ENCODE measurements at places on chromosomes 13 and 19. TPM values are rescaled to one million over a fixed set of nuclear protein-coding genes. Genes with fewer than 3 reads are reported as not detected.

DNA sequence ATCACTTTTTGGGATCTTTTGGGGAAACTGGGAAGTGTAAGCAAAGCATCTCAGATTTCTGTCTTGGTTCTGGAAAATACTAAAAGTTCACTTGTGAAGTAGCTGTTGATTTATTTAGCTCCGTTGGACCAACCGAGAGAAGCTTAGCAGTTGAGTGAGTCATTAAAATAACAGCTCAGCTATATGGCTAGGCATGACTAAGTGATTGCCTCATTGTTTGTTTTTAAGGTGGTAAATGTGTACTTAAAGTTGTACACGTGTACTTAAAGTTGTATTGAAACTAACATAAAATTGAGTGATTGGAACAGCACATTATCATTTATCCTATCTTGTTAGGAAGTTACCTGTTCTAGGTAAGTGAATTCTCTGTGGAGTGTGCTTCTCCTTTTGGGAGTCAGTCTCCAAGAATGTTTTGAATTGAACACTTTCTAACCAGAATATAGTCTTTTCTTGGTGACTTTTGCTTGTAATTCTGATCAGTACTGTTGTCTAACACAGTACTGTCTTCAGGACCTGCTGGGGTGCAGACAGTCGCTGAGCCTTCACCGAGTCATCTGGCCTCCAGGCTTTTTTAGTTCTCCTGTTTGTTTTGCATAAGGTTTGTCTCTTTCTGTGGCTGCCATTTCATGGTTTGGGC is 2.9 kb upstream of the DCUN1D2 start:
- DNase-seq = no peak

DNA sequence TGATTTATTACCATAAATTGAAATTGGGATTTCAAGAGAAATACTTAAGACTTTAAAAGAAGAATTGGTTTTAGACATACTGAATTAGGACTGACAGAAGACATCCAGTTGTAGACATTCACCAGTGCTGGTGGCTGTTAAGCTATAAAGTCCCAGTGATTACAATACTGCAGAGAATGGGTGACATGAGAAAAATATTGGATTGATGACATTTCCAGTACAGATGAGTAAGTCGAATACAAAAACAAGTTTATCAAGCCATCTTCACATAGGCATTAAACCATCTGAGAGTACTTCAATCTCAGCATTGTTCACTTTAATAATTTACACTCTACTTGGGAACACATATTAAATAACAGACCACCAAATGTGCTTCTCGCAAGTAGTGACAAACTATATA is 66.8 kb downstream of the TBC1D4 start:
- no peak for DNase-seq

DNA sequence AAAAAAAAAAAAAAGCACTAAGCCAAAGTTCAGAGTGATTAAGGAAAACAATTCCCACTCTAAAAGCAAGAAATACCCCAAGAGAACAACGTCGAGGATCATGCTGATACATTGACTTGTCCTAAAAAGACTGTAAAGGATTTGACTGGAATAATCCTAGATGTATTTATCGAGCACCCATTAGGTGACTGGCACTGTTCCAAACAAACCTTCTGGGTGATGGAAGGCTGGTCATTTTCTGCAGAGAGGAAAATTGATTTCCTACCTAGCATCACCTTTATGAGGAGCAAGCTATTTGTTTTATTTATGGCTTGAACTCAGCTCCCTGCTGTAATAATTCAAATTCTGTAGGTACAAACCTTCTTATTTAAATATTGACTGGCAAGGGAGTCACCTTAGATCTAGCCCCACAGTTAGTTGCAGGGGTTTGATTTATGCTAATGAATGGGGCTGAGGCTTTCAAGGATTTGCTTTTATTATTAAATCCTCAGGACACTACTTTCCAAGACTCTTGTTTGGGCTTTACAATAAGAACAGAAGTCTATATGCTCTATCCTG is 471.0 kb downstream of the OLFM4 start:
- no peak for DNase-seq

GRCh38 chr13:44879452-44880058 is 109.7 kb downstream of the NUFIP1 start:
- no peak for DNase-seq

DNA sequence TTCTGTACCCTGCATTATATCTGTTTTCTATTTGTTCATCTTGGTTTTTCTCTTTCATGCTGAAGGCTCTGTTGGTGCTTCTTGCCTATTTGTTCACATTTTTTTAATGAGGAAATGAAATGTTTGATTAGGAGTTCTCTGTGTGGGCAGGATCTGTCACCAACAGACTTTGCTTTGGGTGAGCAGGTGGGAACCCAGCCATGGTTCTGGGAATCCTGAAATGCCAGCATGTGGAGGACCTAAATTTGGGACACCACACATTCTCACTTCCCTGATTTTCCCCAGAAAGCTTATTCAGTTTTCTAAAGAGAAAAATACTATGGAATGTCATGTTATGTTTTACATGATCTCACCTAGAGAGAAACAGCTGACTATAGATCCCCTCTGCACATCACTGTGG is 34.0 kb downstream of the TPT1 start:
- no peak for DNase-seq

- DNase-seq = no peak
These were observed 55.4 kb upstream of the UBL3 start for GRCh38 chr13:29905845-29906244.

DNA sequence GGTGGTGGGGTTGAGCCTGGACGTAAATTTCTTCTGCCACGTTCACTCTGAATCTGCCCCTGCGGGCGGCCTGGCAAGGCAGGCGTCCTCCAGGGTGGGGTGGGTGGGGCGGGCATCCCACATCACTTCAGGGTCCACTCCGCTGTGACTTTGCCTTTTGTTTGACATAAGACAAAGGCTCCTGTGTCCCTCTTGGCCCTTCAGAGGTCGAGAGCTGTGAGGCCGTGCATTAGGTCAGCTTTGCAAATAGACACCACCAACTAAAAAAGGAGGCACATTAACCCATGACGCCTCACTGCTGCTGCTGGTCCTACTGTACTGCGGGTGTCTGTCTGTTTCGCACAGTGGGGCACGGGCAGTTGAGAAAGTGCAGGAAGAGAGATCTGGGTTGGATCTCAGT is 10.5 kb upstream of the ZNF536 start:
- no peak for DNase-seq

DNA sequence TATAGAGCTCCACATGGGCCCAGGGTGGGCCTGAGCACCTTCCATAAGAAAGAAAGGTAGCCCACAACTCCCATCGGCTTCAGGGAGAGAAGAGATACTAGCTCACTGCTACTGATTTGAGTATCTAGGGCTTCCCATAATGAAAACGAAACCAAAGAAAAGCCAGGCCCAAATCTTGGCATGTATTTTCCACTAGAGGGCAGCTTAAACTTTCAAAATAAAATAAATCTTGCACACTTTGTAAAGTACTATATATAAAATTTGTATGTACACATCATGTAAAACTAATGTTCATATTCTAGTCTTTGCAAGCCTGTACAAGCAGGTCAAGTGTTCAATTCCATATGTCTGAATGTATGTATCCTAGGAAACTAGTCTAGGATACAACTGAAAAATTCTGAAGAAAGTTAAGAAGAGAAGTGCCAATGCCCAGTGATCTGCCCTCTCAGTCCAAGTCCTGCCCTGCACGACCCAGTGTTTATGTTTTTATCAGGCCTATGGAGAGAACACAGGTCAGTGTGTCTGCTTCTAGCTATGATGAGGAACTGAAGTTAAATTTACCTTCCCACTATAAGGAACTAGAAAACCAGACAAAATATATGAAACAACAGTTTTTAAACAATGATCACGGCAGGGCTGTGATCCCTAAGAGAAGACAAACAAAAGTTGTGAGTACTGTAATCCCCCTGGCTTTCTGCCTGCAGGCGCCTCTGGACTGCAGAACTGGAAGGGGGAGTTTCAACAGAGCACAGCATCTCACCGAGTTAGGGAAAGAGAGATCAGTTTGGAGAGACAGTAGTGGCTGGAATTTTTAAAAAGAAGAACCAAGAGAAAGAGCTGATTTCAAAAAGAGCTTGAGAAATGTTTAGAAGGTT is 475.7 kb downstream of the UQCRFS1 start:
- DNase-seq = peak; percentile 43

GRCh38 chr19:35993923-35994598 is 927 bp upstream of the SDHAF1 start:
- no peak for DNase-seq

The MAST1 gene
- polyA plus RNA-seq = 0.27 TPM

The ESD gene
- polyA plus RNA-seq = 127 TPM
